ENCODE measurements at places on chromosomes 12 and 14.

GRCh38 chr12:579420-580110, 83.7 kb downstream of the NINJ2 start:
- no peak for DNase-seq

DNA sequence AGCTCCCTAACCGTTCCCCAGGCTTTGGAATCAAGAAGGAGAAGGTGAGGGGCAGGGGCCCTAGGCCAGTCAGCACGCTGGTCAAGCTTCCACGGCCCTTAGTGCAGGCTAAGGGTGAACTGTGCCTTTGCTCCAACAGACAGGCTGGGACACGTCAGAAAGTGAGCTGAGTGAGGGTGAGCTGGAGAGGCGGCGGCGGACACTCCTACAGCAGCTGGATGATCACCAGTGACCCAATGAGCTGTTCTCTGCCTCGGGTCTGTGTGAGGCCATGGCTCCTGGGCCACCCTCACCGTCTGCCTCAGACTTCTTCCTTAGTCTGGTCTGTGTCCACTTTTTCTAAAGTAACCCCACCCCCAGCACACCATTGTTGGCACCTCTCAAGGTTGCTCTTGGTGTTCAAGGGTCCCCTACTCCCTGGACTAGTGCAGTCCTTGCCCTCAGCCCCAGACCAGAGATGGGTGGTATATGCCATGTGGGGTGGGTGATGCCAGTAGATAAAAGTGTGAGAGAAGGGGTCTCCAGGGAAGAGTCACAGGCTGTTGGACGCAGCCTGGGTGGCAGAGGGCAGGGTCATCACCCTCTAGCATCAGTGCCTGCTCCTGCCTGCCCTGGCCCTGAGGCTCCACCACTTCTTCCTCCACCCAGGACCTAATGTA, 20.7 kb downstream of the PRPF40B start:
- no peak for DNase-seq

- peak; percentile 29 for DNase-seq
Observed at GRCh38 chr12:85825746-85826145, 10.5 kb downstream of the RASSF9 start.

DNA sequence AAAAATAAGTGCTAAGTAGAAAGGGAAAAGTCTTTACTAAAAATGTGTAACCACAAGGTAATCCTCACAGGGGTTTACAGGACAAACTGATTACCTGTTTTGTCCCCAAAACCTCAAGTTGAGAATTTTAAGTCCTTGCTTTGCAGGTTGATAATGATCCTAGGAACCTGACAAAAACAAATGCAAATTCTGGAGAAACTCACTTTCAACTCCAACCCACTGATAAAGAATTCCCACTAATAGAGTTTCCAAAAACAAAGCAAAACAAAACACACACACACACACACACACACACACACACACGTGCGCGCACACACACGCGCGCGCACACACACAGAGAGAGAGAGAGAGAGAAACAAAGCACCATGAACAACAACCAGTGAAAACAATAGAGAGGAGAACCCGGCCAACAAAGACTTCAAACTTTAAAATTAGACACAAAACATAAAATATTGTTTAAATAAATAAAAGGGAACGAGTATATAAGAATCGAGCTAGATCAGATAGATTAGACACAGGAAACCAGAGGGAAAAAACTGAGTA, 187.0 kb upstream of the FOXN3 start:
- DNase-seq = no peak

All from NCI-H345 (cell line).